ENCODE measurements at places on chromosomes 1 and 21. TPM values are rescaled to one million over a fixed set of nuclear protein-coding genes. Genes with fewer than 3 reads are reported as not detected.

GRCh38 chr21:29151931-29152330 lies 21.5 kb downstream of the MAP3K7CL start:
- no peak overlapping the region for H3K4me3 ChIP-seq
- no peak for DNase-seq
- H3K27me3 ChIP-seq = no peaks in the 10 kb centered on the region
- H3K27ac ChIP-seq = no peak overlapping the region
- H3K4me1 ChIP-seq = no peaks in the 10 kb centered on the region

DNA sequence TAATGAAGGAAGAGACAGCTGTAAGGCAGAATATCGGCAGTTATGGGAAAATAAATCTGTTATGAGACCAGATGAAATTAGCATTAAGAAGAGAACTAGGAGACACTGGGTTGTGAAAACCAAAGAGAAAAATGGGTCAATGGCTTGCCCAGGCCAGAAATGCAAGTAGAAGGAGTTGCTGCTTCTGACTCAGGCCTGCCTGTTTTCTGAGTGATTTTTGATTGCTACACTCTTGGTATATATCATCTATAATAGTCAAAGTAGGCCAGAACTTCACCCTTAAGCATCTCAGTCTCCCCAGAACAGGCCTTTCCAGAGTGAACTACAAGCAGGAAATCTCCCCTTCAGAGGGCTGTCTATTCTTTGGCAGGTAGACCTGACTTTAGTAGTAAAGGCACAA lies 107.0 kb downstream of the NRIP1 start:
- no peaks in the 10 kb centered on the region for H3K36me3 ChIP-seq
- DNase-seq = no peak
- H3K4me1 ChIP-seq = no peaks in the 10 kb centered on the region
- H3K27me3 ChIP-seq = no peaks in the 10 kb centered on the region
- no peak overlapping the region for H3K27ac ChIP-seq

DNA sequence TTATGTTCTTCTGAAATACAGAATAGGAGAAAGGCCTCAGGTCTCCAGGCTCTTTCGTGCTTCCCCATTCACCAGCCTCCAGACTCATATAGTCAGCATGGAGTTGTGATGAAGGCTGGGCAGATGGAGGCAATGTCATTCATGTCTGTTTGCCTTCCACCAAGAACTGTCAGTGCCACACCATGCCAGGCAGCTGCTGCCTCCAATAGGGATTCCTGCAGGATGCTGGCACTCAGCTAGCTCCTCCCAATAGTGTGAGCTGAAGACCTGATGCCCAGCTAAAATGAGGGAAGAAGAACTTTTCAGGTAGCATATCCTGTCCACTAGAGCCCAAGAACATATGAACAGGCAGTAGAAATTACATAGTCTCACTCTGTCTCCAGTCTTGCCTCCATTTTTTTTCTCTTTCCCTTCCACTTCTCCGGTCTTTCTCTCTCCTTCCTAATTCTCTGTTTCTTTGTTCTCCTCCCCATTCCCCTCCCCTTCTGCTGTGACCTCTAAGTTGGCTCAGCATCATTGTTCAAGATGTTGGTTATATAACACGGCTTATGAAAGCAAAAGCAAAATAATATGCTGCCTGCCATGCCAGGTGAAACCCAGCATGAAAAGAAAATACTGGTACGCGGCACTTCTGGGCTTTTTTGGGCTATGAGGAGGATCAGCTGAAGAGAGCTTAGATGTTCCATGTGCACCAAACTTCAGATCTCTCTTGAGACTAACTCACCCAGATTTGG lies 17.3 kb downstream of the GLUL start:
- DNase-seq = no peak
- H3K36me3 ChIP-seq = no peaks in the 10 kb centered on the region
- H3K4me1 ChIP-seq = no peaks in the 10 kb centered on the region
- no peak overlapping the region for H3K4me3 ChIP-seq

DNA sequence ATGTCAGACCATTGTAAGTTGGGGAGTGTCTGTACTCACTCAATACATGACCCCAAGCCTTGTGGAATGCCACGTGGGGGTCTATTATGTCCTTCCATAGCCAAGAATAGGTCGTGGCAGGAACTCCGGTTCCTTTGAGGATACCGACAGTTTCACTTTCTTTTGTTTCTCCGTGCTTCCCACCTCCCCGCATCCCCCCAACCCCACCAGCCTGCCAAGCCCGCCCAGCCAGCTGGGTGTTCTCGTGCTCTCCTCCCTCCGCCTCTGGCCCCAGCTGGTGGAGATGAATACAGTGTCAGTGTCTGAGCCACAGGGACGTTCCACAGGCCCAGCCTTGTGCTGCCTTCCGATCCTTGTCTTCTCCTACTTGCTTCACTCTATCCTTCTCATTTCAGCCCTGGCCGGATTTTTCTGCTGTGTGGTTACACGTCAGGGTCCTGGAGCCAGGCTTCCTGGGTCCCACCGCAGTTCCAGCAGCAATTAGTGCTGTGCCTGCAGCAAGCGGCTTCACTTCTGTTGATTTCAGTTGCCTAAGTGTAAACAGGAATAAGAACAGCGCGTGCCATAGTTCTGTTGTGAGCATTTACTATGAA lies 4.1 kb upstream of the AGTRAP start:
- H3K4me1 ChIP-seq = peaks cover 36% of the 10 kb centered on the region
- peak overlapping the region; percentile 14 for H3K27ac ChIP-seq
- DNase-seq = peak; percentile 35
- H3K36me3 ChIP-seq = no peaks in the 10 kb centered on the region
- no peaks in the 10 kb centered on the region for H3K27me3 ChIP-seq
- peak overlapping the region; percentile 45 for H3K4me3 ChIP-seq

DNA sequence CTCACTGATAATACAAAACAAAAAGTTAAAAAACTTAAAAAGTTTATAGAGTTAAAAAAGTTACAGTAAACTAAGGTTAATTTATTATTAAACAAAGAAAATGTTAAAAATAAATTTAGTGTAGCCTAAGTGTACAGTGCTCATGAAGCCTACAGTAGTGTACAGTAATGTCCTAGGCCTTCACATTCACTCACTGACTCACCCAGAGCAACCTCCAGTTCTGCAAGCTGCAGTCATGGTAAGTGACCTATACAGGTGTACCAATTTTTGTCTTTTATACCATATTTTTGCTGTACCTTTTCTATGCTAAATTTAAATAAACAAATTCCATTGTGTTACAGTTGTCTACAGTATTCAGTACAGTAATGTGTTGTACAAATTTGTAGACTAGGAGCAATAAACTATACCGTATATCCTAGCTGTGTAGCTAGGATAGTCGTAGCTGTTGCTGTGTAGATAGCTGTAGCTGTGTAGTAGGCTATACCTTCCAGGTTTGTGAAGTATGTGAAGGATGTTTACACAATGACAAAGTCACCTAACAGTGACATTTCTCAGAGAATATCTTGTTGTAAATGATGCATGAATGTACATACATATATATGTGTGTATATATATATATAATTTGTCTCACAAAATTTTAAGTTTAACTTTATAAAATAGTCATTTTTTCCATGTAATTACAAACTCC lies 140.2 kb downstream of the TGFB2 start:
- H3K27ac ChIP-seq = no peak overlapping the region
- DNase-seq = no peak
- no peak overlapping the region for H3K4me3 ChIP-seq
- no peaks in the 10 kb centered on the region for H3K36me3 ChIP-seq

- peak overlapping the region; percentile 89 for H3K27ac ChIP-seq
- peaks cover 53% of the 10 kb centered on the region for H3K4me1 ChIP-seq
- no peaks in the 10 kb centered on the region for H3K36me3 ChIP-seq
- no peaks in the 10 kb centered on the region for H3K27me3 ChIP-seq
- no peak overlapping the region for H3K4me3 ChIP-seq
- DNase-seq = peak; percentile 22
These were observed 64.1 kb downstream of the NID1 start for GRCh38 chr1:236000781-236001180.

- H3K27ac ChIP-seq = no peak overlapping the region
- no peak for DNase-seq
These were observed 88.9 kb upstream of the ABCD3 start for GRCh38 chr1:94329276-94329675.

DNA sequence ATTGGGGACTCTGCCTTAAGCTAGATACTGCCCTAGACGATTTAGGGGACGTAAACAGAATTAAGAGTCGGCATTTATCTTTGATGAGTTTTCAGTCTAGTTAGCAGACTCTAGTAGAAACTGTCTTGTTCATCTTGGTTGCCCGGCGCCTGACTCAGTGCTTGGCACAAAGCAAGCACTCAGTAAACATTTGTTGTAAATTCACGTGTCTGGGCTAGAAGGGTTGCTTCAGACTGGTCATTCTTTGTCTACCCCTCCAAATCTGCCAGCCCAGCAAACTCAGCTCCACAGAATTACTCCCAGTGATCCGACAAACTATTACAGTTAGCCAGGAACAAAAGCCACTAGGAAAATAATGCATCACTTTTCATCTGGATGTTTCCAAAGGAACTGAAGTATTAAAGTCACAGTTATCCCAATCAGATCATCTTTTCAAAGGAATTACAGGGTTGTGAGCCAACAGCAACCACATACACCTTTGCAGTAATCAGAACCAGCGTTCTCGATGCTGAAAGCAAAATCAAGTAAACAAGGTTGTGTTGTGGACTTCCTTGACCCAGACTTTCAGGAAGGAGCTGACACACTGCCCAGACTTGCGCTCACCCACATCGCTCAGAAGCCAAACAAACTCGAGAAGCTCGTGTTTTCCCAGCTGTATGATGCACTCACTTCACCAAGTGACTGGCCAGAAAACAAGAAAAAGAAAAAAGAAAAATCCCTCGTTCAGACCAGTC lies 66.5 kb upstream of the GADD45A start:
- no peak for DNase-seq
- H3K27me3 ChIP-seq = peaks cover 19% of the 10 kb centered on the region
- H3K4me3 ChIP-seq = no peak overlapping the region
- no peaks in the 10 kb centered on the region for H3K4me1 ChIP-seq

- H3K27ac ChIP-seq = no peak overlapping the region
- H3K4me1 ChIP-seq = peaks cover 15% of the 10 kb centered on the region
- H3K27me3 ChIP-seq = no peaks in the 10 kb centered on the region
- H3K36me3 ChIP-seq = no peaks in the 10 kb centered on the region
These were observed 13.0 kb upstream of the MORC3 start for GRCh38 chr21:36306872-36307534.

Gene LCE5A
- not detected for total RNA-seq
